ENCODE measurements at places on chromosomes 11 and 22.
A peak's percentile ranks its signal among the peaks of the same experiment; 100 is the strongest.

DNA sequence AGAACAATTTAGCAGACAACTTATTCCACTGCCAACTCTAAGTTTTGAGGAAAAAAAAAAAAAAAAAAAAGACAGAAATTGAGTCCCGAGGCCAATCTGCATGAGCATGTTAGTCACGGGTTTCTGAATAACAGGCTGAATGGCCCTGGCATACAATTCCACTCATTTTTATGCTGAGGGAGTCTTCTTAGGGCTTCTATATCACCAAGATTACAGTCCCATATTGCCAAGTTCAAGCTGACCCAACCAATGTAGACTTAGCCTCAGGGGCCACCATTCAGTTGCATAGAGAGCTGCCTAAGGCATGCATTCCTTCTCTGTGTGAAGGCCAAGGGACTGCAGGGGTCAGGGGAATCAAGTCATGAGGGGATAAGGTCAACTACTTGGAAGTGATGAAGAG is 27.5 kb downstream of the KIRREL3 start:
- DNase-seq, result no peak

DNA sequence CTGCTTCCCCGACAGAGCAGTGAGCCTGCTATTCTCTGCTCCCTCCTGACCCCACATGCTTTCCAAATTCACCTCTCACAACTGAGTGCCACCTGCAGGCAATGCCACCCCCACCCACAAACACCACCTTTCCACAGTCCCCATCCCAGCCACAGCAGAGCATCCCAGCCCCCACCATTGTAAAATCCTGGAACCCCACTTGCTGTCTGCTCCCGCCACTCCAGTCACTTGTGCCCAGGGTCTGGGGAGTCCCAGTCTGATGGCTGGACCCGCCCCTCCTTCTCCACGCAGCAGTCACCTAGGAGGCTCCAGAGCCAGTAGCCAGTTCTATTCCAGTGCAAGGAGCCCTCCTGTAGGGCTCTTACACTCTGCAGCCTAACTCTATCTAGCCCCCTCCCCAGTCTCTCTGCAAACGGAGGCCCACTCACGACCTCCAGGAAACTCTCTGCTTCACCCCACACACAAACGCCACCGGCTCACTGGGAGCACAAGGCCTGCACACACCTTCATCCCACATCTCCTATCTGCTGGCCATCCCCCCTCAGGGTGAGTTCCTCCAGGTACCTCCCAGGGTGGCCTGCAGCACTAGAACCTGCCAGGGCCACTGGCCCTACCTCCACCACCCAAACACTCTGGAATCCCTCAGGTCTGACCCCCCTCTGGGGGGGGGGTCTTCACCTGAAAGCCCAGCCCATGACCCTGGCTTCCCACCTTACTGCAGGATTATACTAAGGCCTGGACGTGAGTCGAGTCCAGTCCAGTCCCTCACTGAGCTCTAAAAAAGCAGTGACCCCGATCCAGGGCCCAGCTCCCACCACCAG is 1.4 kb downstream of the GNB1L start:
- peak; percentile 44 for DNase-seq

GRCh38 chr11:128848815-128849455 is 18.2 kb downstream of the KCNJ1 start:
- no peak for DNase-seq

- no peak for DNase-seq
Observed at GRCh38 chr11:59730896-59731565, 17.4 kb upstream of the OR10V1 start.

- no peak for DNase-seq
Observed at GRCh38 chr11:61793083-61793828, 545 bp downstream of the FEN1 start.

GRCh38 chr11:83249972-83250593 is 36.1 kb downstream of the CCDC90B start:
- no peak for DNase-seq

DNA sequence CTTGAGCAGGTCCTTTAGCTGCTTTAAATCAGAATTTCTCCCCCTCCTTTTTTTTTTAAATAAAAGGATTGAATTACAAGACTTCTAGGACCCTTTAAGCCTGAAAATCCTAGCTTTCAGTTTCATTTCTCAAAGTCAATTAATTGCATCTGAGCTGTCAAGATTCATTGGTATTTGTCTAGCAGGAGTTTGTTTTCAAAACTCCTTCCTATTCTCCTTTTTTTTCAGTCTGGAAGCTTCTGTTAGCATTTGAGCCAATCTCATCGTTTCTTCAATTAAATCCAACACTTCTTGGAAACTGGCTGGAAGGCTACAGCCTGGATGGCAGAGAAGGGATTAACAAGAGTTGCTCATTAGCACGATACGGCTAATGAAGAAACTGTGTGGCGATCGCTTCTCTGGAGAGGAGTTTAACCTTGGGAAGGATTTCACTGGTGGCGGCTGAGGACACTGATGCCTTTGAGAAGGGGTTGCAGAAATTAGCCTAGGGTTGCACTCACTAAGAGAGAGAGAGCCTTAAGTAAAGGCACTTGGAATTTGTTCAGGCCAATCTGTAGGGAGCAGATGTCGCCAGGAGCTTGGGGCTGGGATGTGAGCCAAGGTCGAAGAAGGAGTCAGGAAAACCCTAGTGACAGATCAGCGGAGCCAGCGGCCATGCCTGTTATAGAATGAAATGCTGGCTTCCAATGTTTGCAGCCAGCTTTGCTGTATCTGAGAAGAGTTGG is 43.8 kb upstream of the API5 start:
- no peak for DNase-seq

- no peak for DNase-seq
Observed at GRCh38 chr11:126739499-126740145, 260.9 kb downstream of the KIRREL3 start.

DNA sequence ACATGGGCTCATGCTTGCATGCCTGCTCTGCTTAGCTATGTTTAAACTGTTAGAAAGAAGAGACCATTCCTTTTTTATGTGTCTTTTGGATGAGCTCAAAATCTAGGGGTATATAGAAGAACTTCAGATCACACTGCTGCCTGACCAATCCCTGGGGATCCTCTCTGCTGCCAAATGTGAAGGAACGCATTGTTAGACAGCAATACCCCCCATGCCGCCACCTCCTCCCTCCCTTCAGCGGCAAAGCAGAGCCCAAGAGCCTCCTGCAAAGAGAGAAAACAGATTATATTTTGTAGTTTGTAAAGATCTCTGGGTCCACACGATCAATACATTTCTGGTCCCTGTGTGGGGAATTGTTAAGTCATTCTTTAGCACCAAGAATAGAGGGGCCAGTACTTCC is 677.6 kb downstream of the NTM start:
- DNase-seq, result no peak

GRCh38 chr22:26610996-26611395 is 6.8 kb downstream of the CRYBB1 start:
- DNase-seq, result no peak

DNA sequence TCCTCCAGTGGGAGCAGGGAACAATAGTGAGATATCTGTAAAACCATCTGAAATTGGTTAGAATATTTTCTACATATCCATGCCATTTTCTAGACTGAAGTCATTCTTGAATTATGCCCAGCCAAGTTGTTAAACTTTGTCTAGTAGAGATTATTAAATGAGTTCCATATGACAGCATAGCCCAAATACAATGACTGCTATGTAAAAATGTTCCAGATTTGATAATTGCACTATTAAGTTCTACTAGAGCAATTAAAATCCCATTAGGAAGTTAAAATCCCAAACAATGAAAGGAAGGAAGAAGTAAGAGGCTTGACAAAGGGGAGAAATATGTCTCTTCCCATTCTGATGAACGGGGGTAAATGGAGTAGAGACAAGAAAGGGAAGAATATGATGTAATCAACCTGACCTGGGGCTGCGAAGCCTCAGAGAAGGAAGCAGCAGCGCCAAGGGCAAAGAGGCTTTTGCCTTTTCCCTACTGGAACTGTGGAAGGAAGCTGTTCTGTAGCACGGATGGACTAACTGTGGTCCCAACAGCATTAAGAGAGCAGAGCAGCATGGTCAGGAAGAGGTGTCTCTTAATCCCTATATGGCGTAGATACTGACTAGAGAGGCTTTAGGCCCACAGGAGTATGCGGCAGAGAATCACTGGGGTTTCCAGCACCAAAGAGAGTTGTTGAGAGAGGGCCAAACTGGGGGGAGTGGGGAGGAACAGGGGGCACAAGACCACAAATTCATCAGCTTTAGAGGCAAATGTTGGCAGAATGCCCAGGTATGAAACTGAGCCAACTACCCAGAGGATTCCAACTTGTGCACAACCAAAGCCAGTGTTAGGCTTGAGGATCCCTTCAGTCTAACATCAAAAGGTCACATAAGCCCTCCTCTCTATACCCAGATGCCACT is 26.7 kb downstream of the RRP8 start:
- no peak for DNase-seq

DNA sequence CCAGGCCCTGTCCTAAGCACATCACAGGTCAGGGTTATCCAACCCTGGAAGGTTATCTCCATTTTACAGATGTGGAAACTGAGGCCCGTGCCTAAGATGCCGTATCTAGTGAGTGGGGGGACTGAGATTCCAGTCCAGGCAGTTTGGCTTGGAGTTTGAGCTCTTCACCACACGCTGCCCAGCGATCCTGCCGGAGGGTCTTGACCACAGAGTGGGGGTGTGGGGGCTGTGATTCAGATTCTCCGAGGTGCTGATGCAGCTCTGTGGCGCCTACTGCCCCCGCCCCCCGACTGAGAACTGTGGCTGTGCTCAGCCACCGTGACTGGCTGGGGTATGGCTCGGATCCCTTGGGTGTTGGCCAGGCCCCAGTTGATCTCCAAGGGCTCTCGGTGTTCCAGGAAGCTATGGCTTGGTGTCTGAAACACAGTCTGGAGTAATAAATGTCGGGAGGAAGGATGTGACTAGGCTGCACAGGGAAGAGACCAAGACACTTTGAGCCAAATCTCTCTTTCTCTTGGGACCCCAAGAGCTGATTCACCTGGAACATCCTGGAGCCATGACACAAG is 60.6 kb upstream of the RASD2 start:
- no peak for DNase-seq

DNA sequence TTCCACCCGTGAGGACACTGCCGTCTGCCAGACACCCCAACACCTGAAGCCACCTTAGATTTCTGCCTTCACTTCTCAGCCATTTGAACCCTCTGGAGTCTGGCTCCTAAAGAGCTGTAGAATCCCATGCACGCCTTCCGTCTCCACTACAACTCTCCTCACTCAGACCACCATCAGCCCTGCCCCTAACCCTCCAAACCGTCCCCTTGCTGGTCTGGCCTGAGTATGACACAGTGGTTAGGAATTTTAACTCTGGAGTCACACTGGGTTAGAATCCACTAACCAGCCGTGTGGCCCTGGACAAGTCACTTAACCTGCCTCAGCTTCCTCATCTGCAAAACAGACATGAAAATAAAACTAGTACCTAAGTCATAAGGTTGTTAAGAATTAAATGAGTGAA is 3.0 kb downstream of the CNIH2 start:
- no peak for DNase-seq

- no peak for DNase-seq
Observed at GRCh38 chr22:36790648-36791047, 14.7 kb upstream of the IFT27 start.

DNA sequence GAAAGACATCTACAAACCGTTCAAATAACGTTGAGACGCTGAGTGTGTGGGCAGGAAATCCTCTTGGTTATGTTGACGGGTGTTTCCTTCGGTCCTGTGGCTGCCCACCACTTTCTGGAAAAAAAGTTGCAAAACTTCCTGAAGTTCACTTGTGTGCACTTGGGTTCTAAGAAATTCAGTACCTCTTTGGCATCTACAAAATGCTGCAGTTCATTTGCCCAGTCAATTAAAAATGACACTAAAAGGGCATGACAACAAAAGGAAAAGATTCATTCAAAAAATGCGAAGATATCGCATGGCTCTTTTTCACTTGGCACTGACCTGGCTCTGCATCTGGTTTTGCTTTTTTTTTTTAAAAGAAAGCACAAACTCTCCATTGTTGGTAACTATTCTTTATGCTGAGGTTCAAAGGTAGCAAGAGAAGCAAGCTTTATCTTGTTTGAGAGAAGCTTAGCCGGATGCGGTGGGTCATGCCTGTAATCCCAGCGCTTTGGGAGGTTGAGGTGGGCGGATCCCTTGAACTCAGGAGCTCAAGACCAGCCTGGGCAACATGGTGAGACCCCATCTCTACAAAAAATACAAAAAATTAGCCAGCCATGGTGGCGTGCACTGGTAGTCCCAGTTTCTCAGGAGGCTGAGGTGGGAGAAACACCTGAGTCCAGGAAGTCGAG is 10.6 kb upstream of the XBP1 start:
- DNase-seq, result no peak

GRCh38 chr11:71305041-71305440 is 52.7 kb upstream of the SHANK2 start:
- peak; percentile 40 for DNase-seq

GRCh38 chr22:28900379-28900925 is 17.1 kb downstream of the ZNRF3 start:
- DNase-seq, result no peak

- DNase-seq, result peak; percentile 73
Observed at GRCh38 chr22:19844377-19845053, 10.2 kb downstream of the GNB1L start.

GRCh38 chr11:129804012-129804411 is 11.6 kb upstream of the TMEM45B start:
- no peak for DNase-seq

GRCh38 chr11:125072218-125072960 is 9.3 kb downstream of the SLC37A2 start:
- no peak for DNase-seq

DNA sequence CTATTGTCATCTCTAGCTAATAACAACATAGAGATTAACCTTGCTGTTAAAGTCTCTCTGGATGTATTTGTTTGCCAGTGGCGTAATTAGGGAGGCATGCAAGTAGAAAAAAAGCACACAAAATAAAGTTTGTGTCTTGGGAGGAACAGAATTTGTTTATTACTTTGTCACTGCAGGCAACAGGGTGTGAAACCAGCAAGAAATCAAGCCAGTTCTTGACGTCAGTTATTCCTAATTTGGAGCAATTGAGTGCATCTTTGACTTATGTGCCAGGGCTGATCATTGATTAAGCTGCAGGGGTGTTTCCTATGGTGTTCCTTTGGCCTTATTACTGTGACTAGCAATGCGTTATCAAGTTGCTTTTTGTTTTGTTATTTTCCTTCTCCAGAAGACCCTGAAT is 751.0 kb downstream of the KCNA4 start:
- no peak for DNase-seq

DNA sequence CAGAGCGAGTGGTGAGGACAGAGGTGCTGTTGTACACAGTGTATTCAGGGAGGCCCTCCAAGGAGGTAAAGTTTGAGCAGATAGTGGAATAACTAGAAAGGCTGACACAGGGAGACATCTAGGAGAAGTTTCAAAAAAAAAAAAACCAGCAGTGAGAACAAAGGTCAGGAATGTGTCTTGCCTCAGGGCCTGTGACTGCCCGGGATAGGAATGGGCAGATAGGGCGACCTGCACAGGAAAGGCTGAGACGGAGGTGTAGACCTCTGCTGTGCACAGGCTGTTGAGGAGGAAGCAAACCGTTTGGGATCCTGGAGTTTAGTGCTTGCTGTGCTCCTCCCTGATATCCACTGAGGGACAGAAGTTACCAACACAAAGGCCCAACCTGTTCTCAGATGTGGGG is 406.5 kb upstream of the B3GAT1 start:
- no peak for DNase-seq
